ENCODE measurements at places on chromosomes 2 and 18. TPM values are rescaled to one million over a fixed set of nuclear protein-coding genes. Genes with fewer than 3 reads are reported as not detected.

MRO gene
- total RNA-seq = not detected

VAMP8 gene
- total RNA-seq = 95.2 TPM

- DNase-seq = no peak
Observed at GRCh38 chr18:21853016-21853415, 112.4 kb downstream of the MIB1 start.

DNA sequence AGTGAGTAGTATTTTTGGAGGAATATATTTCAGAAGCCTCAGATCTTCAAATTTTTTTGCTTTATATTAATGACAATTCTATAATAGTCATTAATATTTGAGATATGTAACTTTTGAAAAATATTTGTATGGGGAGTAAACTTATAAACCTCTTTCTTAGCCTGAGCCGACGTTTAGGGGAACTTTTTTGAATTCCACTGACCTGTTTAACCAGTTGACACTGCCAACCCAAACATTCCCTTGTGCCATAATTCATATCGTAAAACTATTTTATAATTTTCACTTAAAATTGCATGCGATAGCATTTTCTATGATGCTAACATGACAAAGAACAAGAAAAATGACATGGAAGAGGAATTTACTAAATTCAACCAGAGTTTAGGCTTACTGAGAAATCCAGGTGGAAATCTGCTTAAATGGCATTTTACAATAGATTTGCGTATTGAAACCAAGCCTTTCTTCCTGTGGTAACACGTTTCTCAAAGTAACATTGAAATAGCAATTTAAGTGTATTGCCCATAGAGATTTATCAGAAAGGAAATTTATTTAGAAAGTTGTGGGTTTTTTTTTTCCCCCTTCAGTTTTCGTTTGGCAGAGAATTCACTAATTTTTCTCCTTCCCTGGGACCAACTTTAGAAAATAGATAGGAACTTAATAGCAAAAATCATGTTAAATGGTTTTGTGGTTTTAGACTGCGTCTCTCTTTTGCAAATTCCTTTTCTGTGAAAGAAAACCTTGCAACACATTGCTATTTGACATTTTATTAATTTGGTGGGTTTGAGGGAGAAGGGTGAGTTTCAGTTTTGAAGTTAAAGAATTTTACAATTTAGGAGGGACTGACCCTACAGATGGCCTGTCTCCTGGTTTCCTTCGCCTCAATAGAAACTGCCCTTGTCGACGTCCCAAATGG lies 77.4 kb downstream of the TANC1 start:
- DNase-seq = no peak

DNA sequence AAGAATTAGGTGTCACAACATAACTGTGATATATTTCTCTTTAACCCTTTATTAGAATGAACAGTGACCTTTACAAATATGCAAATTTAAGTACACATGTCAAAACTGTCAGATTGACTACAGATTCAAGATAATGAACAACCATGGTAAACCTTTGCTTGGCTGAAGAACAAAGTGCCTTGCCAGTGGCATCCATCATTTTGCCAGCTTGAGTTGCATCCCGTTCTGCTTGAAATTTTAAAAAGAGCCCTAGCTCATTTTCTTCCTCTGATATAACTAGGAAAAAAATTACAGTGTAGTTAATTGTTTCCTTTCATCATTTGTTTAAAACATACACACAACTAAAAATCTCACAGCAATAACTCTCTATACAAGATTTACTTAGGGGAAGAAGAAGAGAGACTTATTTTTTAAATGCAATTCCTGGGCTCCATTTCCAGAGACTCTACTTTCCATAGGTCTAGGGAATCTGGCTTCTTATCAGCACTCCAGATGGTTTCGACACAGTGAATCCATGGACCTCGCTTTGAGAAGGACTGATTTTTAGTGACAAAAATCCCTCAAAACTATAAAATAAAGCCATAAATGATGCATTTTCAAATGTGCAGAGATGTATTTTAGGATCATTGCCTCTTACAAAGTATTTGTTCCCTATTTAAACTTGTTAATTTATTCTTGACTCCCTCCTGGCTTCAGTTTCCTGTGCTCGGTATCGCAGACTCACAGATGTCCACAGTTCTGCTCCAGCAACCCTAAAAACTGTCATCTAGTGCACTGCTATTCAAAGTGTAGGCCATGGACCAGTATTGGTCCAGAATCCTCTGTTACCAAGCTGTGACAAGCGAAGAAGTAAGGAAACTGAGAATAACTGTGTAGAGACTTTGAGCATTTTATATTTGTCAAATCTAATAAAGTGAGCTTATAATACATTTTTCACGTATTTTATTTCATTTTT lies 50.1 kb downstream of the ICA1L start:
- DNase-seq = no peak

DNA sequence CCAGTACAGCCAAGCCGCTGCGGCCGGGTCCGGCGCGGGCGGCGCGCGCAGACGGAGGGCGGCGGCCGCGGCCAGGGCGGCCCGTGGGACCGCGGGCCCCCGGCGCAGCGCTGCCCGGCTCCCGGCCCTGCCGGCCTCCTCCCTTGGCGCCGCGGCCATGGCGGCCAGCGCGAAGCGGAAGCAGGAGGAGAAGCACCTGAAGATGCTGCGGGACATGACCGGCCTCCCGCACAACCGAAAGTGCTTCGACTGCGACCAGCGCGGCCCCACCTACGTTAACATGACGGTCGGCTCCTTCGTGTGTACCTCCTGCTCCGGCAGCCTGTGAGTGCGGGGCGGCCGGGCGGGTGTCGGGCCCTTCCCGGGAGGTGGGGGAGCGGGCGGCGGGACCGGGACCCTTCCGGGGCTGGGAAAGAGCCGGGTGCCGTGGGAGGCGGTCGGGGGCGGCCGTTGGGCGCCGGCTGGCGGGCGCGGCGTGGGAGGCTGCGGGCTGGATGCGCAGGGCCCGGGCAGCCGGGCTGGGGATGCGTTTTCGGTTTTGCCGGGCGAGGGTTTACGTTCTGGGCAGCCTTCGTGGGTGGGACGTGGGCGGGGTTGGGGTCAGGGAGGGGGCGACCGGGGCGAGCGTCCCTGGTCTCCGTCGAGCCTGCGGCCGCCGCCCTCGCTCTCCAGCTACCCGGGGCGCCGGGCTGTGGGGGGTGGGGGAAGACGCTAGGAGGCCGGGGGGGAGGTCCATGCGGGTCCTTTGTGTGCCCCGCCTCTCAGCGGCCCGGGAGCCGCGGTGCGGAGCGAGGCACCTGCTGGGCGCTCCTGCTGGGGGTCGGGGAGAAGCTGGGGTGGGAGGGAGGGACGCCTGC lies 537 bp downstream of the AGFG1 start:
- no peak for DNase-seq

Measured in lower leg skin (tissue), 4 donors.